ENCODE measurements at places on chromosomes 2 and 18.

DNA sequence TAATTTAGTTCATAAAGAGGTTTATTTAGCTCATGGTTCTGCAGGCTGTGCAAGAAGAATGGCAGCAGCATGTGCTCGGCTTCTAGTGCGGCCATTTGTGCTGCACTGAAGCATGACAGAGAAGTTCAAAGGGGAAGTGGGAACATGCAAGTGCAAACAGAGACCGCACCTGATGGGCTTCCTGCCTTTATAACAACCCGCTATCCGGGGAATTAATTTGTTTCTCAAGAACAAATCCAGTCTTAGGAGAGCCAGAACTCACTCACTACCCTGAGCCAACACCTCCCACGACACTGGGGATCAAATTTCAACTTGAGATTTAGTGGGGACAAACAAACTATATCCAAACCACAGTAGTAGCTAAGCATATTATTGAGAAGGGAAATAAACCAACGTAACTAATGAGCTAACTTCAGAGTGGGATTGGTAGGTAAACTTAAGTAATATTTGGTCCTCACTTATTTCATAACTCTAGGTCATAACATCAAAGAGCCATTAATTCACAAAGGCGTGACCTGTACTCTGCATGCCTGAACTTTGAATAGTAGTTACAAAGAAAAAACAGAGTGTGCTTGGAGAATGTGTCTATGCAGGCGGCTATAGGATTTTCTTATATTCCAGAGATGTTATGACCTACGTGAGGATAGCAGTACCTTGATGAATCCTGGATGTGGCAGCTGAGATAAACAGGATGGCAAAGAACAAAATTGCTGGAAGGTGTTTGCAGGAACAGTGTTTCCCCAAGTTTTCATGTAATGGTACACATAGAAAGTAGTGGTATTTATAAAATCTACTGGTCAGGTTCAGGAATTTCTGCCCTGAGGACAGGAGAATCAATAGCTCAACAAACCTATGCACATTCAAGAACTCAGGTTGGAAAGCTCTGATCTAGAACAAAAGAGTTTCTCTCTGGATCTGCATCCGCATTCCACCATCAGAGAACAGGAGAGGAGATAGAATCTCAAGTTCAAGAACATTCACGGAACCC is 845.9 kb upstream of the ID2 start:
- no peak for DNase-seq

- DNase-seq: no peak
Measured at GRCh38 chr2:156455361-156455975, 19.3 kb downstream of the GPD2 start.

DNA sequence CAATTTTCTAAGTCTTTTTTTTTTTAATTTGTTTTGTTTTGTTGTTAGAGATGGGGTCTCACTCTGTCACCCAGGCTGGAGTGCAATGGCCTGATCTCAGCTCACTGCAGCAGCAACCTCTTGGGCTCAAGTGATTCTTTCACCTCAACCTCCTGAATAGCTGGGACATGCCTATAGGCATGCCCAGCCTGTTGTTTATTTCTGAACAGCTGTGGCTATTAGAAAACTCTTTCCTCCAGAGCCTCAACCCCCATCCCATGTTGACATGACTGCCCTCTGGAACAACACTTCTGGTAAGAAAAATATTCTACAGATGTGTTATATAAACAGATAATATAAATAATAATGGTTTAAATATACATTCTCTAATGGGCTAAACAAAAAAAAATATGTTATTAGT is 44.4 kb upstream of the TWSG1 start:
- no peak for DNase-seq

GRCh38 chr2:82819951-82820350 is 1639.1 kb downstream of the SUCLG1 start:
- DNase-seq: no peak

- no peak for DNase-seq
Measured at GRCh38 chr2:42229949-42230348, 60.8 kb downstream of the EML4 start.

DNA sequence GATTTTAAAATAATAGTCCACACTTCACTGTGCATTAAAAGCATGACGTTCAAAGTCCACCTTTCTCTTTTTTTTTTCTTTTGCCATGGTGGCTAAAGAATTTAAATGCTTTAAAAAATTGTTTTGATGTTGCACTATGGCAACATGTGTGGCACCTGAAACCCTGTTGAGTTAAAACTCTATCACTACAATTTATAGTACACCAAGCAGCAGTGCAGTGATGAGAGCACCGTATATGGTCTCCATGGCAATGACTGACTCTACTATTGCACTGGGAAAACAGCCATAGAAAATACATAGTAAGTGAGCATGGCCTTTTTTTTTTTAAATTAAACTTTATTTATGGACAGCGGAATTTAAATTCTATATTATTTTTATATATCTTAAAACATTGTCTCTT is 298.8 kb downstream of the FIGN start:
- no peak for DNase-seq

- DNase-seq: no peak
Measured at GRCh38 chr18:54089749-54090459, 134.6 kb downstream of the MBD2 start.

DNA sequence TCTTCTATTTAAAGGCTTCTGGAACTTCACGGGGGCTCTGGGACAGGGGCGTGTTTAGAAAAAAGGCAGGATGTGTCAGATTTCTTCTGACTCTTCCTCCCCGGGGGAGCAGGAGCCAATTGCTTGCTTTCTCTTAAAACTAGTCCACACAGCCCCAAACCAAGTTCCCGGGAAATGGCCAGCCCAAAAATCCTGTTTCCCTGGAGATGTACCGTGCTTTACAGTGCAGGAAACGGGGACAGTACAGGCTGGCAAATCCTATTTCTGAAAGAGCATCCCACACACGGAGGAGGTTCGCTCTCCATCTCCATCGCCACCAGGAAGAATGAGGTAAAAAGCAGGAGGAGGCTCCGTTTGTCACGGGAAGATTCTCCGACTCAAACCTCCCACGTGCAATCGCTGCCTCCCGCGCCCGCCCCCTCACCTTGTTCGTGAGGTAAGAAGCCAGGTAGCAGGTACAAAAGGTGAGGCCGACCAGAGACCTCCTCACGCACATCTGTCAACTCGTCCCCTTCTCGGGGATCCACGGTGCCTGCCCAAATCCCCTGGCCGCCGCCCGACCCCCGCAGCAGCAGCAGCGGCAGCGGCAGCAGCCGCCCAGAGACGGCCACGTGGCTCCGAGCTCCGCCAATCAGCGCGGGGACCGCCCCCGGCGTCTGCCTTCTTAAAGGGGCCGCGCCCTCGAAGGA is 15.6 kb upstream of the RIOK3 start:
- peak; percentile 76 for DNase-seq

DNA sequence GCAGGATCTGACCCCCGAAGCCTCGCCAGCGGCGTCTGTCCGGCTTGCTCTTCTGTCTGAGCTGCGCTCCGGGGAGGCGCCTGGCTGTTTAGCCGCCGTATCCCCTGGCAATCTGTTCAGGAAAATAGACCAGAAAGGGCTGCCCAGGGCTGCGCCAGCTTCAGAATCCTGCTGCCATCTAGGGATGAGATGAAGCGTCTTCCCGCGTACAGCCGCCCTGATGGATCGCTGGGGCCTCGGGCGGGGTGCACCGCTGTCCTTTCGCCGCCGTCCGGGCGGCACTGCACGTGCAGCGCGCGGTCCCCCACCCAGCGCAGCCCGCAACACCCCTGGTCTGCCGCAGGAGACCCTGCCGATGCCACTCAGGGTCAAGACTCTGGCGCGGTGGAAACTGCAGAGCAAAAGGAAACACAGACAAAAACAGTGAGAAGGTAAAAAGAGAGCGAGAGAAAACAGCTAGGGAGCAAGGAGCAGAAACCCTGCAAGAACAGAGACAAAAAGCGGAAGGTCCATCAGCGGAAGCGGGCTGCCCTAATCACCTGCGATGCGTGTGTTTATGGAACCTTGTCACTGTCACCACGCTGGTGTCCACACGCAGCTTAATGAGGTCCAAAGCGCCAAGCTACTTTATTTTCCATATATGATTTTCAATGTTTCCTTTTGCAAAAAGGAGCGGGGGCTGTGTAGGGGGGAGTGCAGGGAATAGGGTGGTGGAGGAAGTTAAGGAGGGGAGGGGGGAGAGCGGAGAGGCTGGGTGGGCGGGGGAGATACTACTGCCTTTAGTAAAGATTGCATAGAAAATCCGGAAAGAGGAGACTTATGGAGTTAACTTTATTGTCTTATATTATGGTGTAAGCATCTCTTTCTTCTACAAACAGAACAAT is 2113.3 kb upstream of the PIK3C3 start:
- peak; percentile 41 for DNase-seq

GRCh38 chr2:22281033-22281432 is 1103.9 kb upstream of the KLHL29 start:
- no peak for DNase-seq
